NCI-H2107 (cell line): ENCODE measurements at places on chromosomes 4 and X.

- no peak for DNase-seq
Observed at GRCh38 chrX:47828984-47829383, 7.7 kb upstream of the ZNF81 start.

DNA sequence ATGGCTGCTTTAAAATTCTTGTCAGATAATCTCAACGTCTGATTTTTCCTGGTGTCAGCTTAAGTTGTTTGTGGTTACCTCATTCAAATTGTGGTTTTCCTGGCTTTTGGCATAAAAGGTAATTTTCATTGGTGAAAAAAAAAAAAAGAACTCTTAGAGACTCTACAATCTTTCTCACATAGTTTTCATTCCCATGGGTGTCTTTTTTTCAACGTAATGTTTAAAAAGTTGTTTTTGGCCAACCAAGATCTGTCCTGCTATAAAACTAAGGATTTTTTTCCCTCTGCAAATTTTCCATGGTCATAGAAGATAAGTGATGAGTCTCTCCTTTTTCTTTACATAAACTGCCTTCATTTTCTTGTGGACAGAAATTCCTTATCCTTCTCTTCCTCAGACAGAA, 28.9 kb upstream of the RPS6KA6 start:
- DNase-seq = no peak

GRCh38 chr4:139014371-139015268, 961 bp upstream of the NOCT start:
- DNase-seq = no peak

DNA sequence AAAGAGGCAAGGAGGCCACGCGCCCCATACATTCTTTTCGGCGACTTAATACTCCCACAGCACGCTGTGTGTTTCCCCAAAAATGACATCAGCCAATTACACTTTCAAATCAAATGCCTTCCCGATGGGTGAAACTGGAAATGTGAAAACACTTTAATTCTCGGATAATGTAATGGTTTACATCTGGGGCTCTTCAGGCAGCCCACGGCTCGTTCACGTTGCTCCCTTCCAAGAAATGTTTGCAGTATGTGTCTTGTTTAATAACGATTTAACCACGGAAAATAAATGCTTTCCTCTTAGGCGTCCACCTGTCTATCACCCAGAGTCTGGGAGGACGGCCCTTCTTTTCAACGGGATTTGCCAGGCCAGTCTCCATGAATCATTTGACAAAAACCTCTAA, 272.5 kb downstream of the SHOX start:
- DNase-seq = no peak

GRCh38 chrX:11954176-11954575, 184.1 kb upstream of the FRMPD4 start:
- DNase-seq = no peak

DNA sequence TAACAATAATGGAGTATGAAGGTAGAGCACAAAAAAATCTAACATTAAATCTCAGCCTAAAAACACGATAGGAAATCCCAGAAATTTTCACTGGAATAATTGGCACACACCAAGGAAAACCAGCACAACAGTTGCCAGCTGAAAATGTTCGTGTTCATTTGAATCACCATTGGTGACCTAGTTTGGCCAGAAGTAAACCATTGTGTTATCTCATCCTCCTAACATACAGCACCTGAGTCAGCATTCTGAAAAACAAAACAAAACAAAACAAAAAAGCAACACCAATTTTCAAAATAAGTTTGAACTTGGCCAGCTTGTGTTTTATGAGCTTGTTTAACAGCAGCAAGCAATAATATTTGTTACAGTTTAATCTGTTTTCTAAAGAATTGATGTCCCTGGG, 41.1 kb downstream of the UCHL1 start:
- no peak for DNase-seq

- DNase-seq = no peak
Observed at GRCh38 chr4:20882500-20882899, 182.2 kb downstream of the PACRGL start.

- DNase-seq = no peak
Observed at GRCh38 chr4:87704001-87704400, 53.9 kb downstream of the DMP1 start.

- no peak for DNase-seq
Observed at GRCh38 chrX:7109049-7109531, 38.4 kb upstream of the STS start.

- no peak for DNase-seq
Observed at GRCh38 chr4:150387981-150388380, 194.0 kb upstream of the MAB21L2 start.

DNA sequence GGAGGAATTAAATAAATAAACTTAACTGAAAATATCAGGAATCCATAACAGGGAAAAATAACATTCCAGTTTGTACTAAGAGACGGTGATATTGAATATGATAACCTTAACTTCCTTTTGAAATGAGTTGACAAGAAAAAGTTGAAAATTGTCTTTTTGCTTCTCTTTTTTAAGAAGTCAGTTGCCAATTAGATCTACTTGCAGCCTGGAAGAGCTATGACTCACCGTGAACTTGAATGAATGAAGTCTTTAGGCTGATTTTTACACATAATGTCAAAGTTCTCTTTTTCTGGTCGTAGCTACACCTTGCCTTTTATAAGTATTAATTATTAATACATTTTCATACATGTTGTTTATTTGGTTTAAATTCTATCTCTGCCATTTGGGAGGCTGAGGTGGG, 94.4 kb upstream of the HPGD start:
- no peak for DNase-seq

GRCh38 chrX:102658556-102658955, 7.3 kb downstream of the GPRASP1 start:
- DNase-seq = no peak

DNA sequence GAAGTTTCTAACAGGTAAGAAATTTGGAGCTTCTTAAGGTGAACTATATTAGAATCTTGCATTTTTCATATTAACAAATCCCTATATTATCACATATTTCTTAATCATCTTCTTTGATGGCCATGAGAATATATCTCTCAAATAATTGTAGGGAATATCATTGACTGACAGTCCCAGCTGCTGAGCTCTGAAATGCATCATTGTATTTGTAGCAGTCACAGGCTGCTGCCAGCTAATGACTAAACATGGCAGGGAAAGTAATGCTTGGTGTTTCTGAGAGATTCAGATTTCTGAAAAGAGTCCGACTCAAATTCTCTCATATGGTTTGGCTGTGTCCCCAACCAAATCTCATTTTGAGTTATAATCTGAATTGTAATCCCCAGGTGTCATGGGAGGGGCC, 171.9 kb downstream of the TRAM1L1 start:
- DNase-seq = no peak
